ENCODE measurements at places on chromosomes 12 and 14.

- no peak for DNase-seq
Observed at GRCh38 chr12:52499806-52500560, 6.9 kb upstream of the KRT6A start.

DNA sequence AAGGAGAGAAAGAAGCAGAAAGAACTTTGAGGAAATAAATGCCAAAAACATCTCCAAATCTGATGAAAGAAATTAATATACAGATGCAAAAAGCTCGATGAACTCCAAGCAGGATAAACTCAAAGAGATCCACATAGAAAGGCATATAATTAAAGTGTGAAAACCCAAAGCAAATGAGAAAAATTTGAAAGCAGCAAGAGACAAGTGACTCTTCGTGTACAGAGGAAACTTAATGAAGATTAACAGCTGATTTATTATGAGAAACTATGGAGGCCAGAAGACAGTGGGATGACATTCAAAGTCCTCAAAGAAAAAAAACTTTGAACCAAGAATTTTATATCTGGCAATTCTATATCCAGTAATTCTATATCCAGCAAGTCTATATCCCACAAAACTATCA is 163.0 kb upstream of the TMCC3 start:
- DNase-seq = no peak

DNA sequence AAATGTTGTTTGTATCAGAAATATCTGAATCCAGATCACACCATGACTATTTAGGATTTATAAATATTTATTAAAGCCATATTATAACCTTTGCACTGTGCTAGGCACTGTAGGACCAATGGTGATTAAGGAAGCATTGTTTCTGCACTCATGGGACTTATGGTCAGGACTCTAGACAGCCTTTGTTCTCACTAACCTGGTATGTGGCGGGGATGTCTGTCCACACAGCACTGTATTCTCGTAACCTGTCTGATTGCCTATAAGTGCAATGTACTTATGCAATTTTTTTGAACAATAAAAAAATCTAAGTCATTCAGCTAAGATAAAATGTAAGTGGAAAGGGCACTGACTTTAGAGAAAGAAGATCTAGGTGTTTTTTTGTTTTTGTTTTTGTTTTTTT is 6.7 kb upstream of the SSPN start:
- DNase-seq = no peak

- peak; percentile 73 for DNase-seq
Observed at GRCh38 chr12:92439420-92439805, 263.4 kb upstream of the PLEKHG7 start.

GRCh38 chr12:52259657-52260243 is 14.7 kb upstream of the KRT86 start:
- DNase-seq = no peak

- DNase-seq = peak; percentile 95
Observed at GRCh38 chr12:68331869-68332727, at the start of gene MDM1. Gene MDM1 (minus strand): TSS chr12:68332362. CDS start chr12:68332245, 117 bp downstream.

- no peak for DNase-seq
Observed at GRCh38 chr12:79874665-79875064, 60.2 kb downstream of the PPP1R12A start.

- DNase-seq = no peak
Observed at GRCh38 chr12:80791863-80792262, 75.2 kb downstream of the MYF5 start.

GRCh38 chr14:29165431-29165830 is 398.8 kb downstream of the FOXG1 start:
- no peak for DNase-seq

DNA sequence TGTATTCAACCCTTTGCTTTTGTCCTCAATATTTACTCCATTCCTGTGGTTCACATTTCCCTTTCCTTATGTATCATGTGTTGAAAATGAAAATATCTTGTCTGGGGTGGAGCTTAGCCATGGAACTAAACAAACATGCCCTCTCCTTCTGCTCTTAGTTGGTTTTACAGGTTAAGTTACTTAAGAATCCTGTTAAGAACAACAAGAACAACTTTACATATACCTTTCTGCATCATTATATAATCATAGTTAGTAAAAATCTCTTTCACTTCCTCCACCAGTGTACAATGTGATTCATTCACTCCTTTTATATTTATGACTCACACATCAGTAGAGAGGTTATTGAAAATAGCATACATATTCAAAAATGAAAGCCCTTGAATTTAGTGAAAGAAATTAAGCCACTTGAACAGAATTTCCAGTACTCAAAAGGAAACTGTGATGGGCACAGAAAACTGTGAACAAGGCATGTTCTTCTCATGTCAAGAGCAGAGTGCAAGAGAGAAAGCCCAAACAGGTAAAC is 307.7 kb downstream of the CCDC91 start:
- DNase-seq = peak; percentile 34

- DNase-seq = no peak
Observed at GRCh38 chr14:85475113-85475512, 54.8 kb upstream of the FLRT2 start.

DNA sequence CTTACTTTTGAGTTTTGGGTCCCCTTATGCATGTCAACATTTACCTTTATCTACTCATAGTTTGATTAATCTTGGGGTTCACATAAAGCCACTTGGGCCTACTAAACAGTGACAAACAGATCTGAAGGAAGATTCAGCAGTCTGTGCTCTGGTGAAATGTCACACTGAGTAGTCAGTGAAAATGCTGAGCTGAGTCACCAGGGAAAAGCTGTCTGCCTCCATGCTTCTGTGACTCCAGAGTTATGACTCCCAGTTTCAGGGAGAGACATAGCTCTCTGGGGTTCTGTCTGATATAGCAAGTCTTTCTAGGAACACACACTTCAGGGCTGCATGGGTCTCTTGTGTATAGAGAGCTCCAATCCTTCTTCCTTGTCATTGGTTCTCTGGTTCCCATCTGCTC is 406.3 kb upstream of the FAR2 start:
- no peak for DNase-seq

DNA sequence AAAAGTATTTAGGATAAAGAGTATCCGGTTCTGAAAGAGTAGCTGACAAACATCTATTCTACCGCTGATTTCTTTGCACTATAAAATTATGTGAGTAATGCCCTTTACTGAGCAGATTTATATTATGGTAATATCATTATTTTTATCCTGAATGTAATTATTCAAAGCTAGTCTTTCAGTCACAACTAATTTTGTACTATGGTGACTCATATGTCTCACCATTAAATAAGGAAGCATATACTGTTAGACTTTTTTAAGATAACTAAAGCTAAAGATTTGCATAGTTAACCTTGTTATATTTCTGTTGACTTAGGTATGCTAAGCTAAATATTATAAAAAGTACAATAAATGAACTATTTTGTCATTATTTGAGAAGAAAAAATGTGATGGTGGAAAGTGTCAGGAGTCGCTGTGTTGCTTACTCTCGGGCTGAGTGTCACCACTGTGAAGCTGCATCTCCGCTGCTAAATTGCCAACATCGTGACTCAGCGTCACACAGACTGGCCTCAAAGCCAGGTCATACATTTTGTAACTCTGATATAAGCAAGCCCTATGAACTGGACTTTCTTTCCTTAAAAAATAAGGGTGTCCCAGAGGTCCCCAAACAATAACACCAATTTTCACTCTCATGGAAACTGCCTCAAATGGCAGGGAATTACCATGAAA is 69.1 kb upstream of the SSTR1 start:
- DNase-seq = no peak

DNA sequence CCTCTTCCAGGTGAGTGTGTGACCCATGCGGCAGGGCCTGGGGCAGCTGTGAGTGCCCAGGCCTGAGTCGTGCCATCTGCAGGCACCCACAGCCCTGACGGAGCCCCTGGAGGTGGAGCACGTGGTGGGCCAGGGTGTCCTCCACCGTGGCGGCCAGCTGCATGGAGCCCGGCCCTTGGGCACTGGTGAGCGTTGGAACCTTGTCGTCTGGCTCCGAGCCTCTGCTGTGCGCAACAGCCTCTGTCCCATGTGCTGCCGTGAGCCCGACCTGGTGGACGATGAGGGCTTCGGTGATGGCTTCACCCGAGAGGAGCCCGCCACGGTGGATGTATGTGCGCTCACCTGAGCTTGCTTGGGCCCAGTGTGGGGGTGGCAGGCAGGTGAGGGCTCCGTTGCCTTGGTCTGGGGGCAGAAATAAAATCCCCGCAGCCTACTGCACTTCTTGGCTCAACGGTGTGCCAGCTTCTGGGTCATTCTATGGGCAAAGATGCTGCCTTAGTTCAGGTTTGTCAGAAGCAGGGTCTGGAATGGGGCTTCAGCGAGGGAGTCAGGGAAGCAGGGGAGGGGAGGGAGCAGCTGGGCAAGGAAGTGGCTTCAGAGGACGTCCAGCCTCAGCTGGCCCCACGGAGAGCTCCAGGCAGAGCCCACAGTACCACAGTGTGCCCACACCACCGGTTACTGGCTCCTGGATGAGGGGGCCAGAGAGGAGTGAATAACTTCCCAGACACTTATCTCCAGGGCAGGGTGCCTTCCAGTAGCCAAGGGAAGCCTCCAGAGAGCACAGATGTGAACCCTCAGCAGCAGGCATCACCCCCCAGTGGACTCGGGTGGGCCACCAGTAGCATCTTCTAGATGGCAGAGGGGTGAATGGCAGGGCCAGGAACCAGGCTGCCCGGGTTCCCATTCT is 1.2 kb upstream of the ARL6IP4 start:
- DNase-seq = no peak

DNA sequence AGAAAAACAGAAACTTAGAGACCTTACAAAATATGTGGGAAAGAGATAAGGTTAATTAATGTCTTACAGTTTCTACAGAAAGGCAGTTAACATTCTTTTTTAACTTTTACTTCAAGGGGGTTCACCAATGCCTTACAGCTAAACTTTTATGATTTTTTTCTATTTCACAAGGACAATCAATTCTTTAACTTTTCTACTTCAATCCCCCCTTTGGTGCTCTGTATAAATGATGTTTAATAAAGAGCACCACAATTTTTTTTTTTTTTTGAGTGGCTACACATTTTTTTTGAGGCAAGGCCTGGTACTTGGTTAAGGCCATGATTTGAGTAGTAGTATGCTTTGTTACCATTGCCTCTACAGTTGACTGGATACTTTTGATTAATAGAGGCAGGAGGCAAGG is 279.6 kb downstream of the PRKD1 start:
- no peak for DNase-seq

- no peak for DNase-seq
Observed at GRCh38 chr12:46197883-46198282, 71.0 kb downstream of the SLC38A1 start.

DNA sequence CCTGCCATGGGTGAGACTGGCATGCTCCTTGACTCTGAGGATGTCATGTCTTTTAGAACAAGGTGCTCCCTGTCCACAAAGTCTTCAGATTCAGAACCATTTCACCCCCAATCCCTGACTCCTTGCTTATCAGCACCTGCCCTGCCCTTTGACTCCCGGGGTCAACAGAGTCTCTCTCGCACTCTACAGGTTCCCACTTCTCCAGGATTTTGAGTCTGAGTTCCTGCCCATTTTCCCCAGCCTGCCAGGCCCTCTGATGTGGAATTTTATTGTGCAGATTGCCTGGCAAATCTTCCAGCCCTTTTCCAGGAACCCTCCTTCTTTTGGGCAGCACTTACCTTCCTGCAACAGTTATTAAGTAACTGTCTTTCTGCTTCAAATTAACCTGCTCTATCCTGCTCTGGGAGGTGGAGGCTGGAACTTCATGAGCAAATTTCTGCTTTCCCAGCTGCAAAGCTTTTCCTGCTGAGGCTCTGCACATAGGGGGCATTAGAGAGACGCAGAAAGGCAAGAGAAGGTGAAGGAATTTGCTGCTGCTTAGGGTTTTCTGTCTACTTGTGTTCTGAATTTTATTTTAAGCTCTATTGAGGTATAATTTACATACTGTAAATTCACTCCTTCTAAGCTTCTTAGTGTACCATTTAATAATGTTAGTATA is 259.1 kb downstream of the PCNX1 start:
- no peak for DNase-seq

DNA sequence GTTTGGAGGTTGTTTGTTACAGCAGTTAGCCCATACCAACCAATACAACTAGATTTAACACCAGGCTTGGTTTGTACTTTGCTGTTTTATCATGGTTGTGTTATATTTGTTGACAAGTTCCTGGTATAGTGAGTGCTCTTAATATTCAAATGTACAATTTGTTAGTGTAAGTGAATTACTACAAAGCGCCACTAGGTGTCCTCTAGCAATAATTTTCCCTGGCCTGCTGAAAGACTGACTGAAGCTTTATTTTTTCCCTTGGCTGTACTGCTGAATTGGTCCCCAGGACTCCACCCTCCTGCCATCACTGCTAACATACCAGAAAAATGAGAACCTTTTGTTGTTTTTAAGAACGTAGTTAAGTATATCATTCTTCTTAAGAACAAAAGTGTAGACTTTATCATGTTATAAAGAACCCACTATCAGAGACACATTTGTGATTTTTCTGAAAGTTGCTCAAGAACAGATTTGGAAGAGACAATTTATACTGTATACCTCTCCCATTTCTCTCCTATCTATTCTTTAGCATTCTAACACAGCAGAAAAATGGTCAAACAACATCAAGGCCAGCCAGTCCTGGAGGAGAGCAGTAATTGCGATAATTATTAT is 75.3 kb upstream of the FAR2 start:
- DNase-seq = peak; percentile 17

DNA sequence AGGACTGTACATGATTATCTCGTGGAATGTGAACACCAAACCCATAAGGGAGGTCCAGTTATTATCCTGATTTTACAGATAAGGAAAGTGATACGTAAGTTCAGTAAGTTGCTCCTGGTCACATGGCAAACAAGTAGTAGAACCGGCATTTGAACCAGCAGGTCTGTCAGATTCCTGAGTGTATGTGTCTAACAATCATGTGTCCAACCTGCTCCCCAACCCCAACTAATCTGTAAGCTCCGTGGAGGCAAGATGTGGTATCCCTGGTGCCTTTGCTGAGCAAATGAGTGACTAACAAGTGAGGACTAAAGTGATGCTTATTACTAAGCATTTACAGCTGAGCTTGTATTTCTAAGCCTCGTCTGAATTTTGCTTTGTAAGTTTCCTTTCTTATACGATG is 65.9 kb downstream of the PTPN21 start:
- no peak for DNase-seq

DNA sequence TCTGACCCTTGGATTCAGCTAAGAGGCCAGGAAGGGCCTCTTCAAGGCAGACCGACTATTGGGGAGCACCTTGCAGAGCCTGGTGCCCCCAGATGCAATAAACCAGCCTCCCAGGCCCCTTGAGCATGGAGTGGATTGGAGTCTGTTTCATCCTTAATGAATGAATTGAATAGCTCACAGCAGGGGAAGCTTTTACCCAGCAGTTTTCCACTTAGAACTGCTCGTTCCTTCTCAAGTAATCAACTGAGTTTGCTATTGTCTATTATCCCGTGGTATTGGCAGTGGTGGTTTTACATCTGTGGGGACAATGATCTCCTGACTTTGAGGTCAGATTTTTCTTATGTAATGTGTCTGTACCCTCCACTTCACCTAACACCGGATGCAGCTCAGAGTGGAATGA is 197.6 kb downstream of the AACS start:
- DNase-seq = no peak

All from RWPE1 (cell line).